Pulmonary artery endothelial cell (primary cell): ENCODE measurements at places on chromosomes 4 and X.

GRCh38 chr4:158146736-158147135 is 26.1 kb downstream of the GASK1B start:
- no peak for DNase-seq

DNA sequence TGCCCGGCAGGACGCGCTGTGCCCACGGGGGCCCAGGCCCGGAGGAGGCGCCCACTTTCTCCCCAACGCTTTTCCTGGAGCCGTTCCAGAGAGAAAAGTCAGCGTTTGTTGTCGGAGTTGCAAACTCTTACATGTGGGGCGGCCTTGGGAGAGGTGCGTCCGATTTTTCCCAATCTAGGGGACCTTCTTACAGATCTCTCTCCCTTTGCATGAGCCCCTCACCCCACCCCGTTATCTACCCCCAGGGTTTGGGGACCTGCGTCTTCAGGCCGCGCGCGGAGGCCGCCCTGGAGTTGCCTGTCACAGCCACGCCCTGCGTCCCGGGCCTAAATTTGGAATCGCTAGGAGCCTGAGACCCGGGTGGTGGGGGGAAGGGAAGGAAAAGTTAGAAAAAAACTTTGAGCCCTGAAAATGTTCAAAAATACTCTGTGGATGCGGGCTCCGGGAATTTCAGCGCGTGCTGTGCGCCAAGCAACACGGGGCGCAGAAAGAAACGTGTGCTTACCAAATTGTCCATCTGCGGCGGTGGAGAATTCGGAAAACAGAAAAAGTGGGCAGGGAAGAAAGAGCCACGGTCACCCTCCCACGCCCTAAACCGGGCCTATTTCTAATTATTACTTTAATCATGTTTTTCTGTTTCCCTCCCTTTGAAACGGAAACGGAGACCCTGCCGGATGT is 587 bp downstream of the CD99 start:
- no peak for DNase-seq

GRCh38 chr4:169195032-169195431 is 75.7 kb downstream of the SH3RF1 start:
- DNase-seq = no peak

GRCh38 chr4:18641334-18641733 is 619.8 kb upstream of the LCORL start:
- no peak for DNase-seq

DNA sequence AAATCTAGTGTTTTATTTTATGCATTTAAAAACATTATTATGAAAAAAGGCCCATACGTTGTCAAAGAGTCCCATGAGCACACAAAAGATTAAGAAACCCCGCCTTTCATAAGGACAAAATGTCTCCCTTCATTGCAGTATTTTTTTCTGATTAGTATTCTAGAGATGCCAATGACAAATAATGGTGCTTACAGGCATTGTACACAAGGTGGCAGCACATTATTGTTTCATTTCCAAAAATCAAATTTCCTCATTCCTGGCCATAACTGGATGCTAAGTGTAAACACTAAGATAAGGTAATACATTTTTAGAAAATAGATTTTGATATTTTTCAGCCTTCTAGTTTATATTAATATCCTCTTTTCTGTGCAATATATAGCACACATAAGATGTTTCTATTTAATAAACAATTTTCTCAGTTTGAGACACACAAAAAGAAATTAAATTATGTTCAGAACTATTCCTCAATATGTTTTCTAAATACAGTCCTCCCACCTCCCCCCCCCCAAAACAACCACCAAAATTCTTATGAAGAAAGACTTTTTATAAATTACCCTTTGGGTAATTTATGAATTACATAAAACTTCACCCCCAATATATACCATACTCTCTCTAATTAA is 47.7 kb downstream of the TIGD2 start:
- DNase-seq = peak; percentile 5

GRCh38 chr4:109040441-109040840 is 262.0 kb downstream of the COL25A1 start:
- DNase-seq = no peak

DNA sequence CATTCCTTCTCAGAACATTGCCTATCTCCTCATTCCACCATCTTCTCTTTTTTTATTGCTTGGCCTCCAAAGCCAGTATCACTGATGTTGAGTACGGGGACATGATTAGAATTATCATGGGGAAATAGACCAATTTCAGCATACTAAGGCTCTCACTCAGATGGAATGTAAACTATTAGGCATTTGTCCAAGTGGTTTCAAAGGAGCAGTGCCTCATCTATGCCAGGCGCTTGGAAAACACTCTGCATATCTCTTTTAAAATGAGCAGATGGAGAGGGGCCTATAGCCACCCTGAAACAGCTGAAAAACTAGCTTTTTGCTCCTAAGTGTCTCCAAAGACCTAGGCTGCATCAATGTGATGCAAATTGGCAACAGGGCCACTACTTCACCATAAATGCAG is 150.8 kb upstream of the DIPK2B start:
- no peak for DNase-seq

GRCh38 chr4:42895452-42895851 is 2.9 kb downstream of the GRXCR1 start:
- no peak for DNase-seq

DNA sequence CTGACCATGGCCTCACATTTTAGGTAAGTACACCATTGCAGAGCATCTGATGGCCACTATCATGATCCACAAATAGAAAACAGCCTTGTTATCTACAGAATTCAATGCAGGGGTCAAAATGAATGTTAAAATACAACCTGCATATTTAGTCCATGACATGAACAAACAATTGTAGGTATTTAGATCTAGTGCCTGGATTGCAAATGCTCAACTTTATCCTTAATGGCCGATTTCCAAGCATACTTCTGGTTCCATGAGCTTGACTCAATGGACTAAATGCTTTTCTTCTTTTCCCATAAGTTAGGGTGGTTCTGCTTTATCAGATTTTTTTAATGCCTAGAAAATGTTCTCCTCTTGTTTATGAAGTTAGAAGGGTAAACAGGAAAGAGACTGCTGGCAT is 139.2 kb upstream of the TTC29 start:
- DNase-seq = no peak

DNA sequence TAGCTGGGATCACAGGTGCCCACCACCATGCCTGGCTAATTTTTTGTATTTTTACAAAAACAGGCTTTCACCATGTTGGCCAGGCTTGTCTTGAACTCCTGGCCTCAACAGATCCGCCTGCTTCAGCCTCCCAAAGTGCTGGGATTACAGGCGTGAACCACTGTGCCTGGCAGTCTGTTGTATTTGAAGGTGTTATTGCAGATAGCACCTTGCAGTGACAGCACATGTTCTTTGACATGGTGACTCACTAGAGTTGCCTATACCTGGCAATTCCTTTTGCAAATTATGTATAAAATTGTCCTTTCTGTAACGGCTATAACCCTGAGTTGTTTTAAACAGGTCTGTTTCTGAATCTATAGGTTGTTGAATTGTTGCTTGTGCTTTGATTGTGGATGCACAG is 7.9 kb downstream of the OGT start:
- no peak for DNase-seq

GRCh38 chr4:37561803-37562207 is 124.4 kb downstream of the RELL1 start:
- peak; percentile 77 for DNase-seq

- DNase-seq = no peak
Observed at GRCh38 chr4:41939016-41939626, 3.9 kb downstream of the TMEM33 start.

DNA sequence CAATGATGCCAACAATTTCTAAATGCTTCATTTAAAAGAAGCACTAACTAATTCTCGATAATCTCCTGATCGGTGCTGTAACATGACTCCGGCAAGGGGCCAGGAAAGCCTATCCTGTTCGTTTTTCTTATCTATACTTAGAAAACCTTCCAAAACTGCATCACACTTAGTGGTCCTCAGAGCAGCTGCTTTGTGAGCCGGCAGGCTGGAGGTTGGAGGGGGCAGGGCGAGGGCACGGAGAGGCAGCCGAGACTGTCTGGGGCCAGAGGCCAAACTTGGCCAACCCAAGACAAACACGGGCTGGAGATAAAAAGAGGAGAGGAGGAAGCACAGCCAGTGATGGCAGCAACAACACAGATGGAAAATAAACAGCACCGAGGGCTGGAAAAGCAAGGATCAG is 455.7 kb downstream of the BCOR start:
- DNase-seq = no peak

DNA sequence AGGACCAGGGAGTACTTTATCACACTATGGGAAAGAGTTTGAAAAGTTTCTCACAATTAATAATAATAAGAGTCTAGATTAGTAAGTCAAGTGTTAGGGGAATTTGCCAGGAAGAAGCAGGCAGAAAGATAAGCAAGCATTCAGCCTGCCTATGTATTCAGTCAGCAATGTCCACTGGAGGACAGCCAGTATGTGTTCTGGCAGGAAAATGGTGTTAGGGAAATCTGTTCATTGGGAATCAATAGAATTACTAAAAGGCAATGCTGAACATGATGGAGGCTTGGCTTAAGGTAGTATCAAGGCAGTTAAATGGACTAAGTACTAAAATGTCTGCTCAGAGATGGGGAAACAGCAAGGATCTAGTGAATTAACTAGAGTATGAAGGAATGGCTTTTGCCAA is 221.2 kb downstream of the PPP4R3C start:
- DNase-seq = no peak

DNA sequence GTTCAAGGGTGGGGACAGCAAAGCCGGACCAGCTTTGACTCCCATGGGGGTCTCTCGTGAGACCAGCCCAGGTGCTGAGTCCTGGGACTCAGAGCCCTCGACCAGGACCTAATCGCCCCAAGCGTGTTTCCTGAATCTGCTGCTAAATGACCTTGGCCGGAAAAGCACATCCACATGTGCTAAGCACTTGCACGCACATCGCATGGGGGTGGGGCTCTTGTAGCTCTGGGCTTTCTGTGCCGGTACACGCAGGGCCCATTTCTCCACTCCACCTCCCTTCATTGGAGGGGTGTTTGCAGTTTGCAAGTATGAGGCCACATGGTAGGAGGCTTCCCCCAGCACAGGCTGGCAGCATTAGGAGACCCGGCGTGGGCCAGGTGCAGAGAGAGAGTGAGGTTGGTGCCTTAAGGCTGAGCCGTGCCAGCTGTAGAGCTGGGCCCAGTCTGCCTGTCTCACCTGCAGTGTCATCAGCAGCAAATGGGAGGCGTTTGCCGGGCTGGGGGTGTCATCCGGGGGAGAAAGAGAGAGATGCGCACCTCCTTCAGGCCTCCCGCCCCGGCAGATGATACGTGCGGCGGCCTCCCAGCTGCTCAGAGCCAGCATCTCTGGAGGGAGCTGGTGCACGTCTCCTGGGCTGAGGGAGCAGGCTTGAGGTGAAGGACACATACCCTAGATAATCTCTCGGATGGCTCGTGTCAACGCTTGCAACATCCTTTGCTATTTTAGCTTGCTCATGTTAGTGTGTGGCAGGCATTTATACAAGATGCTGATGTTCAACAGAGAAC is 45.2 kb upstream of the CLCN4 start:
- DNase-seq = no peak

GRCh38 chr4:88075336-88075735 is 67.9 kb downstream of the PKD2 start:
- no peak for DNase-seq

DNA sequence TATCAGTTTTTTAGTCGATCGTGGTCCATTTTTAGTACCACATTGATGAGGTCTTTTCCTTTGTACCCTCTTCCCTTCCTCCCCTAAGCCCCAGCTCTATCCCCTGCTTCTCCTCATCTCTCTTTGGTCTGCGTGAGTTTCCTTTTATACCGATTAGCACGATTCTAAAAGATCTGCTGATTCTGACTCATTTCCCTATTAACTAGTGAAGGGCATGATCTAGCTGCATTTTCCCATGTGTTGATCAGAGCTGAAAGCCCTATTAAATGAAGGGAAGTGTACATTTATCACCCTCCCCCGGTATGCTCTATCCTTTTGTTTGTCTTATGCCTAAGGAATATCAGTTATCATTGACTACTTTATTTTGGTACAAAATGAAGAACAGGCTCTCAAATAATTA is 181.7 kb upstream of the NPY2R start:
- DNase-seq = peak; percentile 29

GRCh38 chr4:74402692-74403456 is 37.9 kb downstream of the EREG start:
- no peak for DNase-seq

GRCh38 chr4:126583509-126583908 is 1049.2 kb upstream of the INTU start:
- no peak for DNase-seq

DNA sequence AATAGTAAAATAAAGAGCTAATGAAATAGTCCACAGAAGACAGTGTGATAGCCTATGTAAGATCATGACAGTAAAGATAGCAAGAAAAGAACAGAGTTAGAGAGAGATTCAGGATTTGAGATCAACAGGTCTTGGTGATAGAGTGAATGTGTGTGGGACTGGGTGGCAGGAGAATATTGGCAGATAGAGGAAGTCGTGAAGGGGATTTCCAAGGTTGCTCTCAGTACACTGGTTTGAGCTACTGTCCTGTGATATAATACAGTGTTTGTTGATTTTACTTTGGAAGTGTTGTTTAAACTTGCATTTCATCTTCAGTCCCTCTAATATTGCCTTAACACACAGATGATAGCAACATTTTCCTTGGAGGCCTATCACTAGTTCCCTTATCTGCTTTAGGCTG is 44.1 kb downstream of the DTHD1 start:
- DNase-seq = no peak

GRCh38 chr4:102259081-102259480 is 86.2 kb downstream of the SLC39A8 start:
- DNase-seq = no peak

DNA sequence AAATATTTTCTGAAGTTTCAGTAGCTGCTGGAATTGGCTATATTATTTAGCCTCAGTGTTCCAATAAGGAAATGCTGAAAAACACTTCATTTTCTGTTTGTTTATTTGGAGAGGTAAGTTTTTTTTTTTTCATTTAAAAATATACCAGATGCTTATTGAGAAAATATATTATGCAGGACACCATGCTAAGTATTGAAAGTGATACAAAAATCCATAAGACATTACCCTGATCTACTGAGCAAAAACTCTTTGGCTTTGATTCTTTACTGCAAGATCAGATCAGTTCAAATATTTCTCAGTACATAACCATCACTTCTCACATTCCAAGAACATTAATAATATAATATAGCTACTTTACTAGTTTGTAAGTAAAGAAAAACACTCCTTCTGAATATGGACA is 123.4 kb upstream of the PACRGL start:
- DNase-seq = no peak

DNA sequence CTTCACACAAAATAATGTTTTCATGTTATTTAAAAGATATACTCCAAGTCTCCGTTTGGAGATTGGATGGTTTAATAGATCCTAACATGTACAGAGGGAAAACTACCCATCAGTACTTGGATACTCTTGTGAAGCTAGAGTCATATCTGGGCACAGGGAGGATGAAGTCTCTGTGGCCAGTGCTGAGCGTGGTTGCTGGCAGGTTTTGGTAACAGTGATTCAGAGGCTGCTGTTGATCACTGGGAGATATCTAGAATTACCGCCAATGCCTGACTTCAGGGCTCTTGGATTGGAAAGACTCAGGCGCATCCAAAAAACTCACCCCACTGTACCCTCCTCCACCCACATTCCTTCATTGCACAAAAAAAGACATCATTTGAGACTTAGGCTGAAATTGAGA is 107.2 kb upstream of the PGRMC2 start:
- DNase-seq = no peak

GRCh38 chr4:55524844-55525571 is 21.7 kb downstream of the CLOCK start:
- no peak for DNase-seq
